ENCODE measurements at places on chromosomes 7 and 10.

DNA sequence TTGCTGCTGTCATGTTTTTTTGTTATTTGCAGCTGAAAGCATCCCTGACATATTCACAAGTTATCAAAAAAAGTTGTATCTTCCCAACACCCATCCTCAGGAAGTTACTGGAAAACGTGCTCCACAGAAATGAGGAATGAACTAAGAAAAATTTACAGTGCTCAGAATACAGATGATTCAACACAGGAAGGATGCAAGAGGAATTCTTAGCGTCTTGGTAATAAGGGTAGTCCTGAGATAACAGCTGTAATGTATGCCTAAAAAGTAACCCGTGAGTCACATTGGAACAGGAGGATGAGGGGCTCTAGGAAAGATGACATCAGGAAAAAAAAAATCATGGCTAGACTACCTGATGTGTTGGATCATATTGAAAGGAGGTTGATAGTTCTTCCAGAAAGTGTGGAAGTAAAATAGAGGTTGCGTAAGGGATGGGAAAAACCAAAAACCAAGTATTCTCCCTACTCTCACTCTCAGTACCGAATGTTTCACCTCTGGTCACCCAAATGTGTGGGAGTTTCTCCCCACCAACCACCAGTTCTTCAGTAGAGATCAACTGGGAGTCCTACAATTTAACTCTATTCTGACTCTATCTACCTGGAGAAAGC, 3.9 kb downstream of the ADAM12 start:
- peak; percentile 44 for DNase-seq

- no peak for DNase-seq
These were observed 167.7 kb downstream of the NSUN6 start for GRCh38 chr10:18483516-18484186.

- DNase-seq, result no peak
These were observed 36.5 kb upstream of the ECHDC3 start for GRCh38 chr10:11705722-11706121.

DNA sequence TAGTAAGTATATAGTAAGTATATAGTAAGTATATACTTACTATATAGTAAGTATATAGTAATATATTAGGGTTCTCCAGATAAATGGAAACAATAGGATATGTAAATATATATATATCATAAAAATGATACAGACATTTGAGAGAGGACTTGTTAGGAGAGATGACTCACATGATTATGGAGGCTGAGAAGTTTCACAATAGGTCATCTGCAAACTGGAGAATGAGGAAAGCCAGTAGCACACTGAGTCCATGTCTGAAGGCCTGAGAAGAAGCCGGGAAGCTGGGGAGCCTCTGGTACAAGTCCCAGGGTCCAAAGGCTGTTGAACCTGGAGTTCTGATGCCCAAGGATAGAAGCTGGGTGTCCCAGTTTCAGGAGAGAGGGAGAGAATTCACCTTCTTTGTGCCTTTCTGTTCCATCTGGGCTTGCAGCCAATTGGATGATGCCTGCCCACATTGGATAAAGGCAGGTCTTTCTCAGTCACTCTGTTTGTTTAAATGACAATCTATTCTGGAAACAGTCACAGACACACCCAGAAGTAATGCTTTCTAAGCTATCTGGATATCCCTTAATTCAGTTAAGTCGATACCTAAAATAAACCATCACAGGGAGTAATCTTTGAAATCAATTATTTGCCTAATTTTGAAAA, 205.5 kb upstream of the CDC14C start:
- DNase-seq, result no peak

GRCh38 chr7:50268223-50268622, 36.3 kb upstream of the IKZF1 start:
- no peak for DNase-seq

DNA sequence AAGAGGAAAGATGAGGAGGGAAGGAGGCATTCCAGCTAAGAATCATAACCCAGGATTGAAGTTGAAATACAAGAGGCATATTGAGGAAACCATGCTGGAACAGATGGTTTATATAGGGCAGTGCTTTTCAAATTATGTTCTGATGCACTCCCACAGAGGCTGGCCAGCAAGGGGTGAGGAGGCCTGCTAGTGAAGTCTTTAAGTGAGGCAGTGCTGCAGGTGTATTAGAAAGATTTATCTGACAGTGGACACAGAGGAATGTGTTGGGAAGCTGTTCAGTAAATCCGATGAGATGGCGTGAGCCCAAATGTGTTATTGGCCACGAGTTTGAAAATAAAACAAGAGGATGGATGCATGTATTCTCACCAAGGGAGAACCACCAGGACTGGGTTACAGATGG, 28.6 kb downstream of the REEP3 start:
- no peak for DNase-seq

DNA sequence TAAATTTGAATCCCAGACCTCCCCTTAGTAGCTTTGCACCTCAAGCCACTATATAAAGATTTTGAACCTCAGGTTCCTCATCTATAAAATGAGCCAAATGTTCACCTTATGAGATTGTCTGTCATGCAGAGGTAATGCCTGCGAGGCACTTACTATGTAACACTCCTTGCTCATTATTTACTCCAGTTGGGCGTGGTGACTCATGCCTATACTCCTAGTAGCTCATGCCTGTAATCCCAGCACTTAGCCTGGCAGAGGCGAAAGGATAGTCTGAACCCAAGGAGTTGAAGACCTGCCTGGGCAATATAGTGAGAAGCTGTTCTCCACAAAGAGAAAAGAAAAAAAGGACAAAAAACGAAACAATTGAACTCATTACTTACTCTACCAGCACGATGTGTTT, 82.2 kb downstream of the MDFIC start:
- DNase-seq, result no peak

- DNase-seq, result no peak
These were observed 896.0 kb downstream of the LRMDA start for GRCh38 chr10:76327441-76327840.

DNA sequence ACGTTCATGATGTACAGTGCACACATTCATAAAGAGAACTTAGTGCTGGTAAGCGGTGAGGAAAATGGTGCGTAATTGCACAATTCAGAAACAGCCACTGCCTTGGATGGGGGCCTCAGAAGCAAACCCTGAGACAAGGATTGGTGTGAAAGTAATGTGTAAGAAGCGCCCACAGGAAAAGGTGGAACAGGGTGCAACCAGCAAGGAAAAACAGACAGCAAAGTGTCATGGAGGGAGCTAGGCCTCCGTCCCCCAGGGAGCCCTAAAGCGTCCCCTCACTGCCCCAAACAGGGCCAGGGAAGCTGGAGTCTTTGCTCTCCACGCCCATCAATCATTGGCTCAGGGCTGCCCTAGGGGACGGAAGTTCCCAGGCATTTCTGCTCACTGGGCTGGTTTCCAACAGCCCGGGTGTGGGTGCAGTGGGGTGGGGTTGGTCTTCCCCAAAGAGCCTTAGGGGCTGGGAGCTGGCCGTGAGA, 9.6 kb upstream of the C10orf105 start:
- peak; percentile 29 for DNase-seq

- no peak for DNase-seq
These were observed 33.4 kb upstream of the PFKP start for GRCh38 chr10:3033925-3034324.

DNA sequence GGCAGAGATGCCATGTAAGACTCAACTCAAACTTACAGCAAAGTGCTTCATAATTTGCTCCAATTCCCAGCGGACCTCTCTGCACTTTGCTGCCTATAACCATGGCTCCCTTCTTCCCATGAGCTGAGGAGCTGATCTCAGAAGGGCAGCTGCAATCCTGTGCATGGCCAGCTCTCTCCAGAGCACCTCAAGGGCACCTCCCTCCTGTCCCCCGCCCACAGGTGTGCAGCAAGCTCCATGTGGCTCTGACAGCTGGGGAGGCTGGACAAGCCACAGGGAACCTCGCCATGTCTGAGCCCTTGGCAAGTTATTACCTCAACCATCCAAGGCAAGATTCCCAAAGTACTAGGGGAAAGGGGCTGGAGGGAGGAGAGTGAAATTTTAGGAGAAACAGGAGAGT, 61.1 kb upstream of the DDC start:
- DNase-seq, result no peak

- no peak for DNase-seq
These were observed 2.0 kb downstream of the MTPN start for GRCh38 chr7:135975166-135975565.

DNA sequence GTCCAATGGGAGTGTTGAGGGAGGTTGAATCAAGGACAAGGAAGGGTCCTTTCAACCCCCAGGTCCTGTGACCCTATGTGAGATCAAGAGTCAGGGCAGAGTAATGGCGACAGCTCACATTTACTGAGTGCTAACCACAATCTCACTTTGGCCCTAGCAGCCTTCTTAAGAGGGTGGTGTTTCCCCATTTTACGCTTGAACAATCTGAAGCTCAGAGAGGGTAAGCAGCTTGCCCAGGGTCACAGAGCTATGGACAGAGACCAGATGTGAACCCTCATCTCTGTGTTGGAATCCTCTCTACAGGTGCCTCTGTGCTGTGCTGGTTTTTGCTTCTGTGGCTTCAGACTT, 102.0 kb downstream of the GRK5 start:
- DNase-seq, result no peak

DNA sequence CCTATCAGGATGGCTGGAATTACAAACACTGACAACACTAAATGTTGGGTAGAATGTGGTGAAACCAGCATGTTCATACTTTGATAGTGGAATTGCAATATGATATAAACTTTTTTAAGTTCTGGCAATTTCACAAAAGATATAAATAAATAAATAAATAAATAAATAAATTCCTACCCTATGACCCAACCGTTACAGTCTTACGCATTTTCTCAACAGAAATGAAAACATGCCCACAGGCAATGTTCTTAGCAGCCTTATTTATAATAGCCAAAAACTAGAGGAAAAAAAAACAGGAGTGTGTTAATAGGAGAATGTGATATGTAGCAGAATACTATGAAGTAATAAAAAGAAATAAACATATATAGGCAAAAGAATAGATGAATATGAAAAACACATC, 318.9 kb downstream of the IPMK start:
- no peak for DNase-seq

GRCh38 chr7:150826061-150826849, 25.7 kb downstream of the TMEM176A start:
- DNase-seq, result no peak

- peak; percentile 58 for DNase-seq
These were observed 43.9 kb upstream of the GRB10 start for GRCh38 chr7:50826371-50827172.

- DNase-seq, result no peak
These were observed 5.6 kb upstream of the MEST start for GRCh38 chr7:130486114-130486953.

DNA sequence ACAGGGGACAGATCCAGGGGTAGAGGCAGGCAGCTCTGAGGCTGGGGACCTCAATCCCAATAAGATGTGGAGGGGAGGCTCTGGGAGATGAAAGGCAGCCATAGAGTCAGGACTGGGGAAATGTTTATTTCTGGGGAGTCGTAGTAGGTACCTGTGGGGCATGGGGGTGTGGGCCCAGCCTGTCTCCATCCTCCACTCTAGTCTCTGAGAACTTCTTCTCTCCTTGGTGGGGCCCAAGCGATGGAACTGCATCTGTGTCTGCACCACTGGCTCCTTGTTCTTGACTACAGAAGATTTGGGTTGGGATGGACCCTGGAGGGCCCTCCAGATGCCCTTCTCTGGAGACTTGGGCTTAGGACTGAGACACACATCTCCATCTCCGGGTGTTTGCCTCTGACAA, 953.9 kb upstream of the ZNF722 start:
- DNase-seq, result no peak

DNA sequence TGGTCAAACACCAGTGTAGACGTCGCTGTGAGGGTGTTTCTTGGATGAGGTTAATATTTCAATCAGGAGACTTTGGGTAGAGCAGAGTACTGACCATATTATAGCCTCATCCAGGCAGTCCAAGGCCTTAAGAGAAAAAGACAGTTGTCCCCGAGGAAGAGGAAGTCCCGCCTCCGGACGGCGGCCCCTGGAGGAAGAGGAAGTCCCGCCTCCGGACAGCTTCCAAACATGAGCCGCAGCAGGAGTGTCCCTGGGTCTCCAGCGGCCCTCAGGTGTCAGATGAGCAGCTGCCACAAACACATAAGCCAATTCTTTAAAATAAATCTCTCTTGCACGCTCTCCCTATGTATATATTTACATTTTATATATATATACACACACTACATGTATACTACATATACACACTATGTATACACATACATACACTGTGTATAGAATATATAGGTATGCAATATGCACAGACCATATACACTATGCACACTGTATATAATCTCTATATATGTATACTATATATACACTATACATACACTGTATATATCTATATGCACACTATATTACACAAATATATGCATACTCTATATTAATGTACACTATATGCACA, 37.5 kb downstream of the PWWP2B start:
- DNase-seq, result no peak

GRCh38 chr7:51995596-51996179, 679.1 kb upstream of the COBL start:
- no peak for DNase-seq

DNA sequence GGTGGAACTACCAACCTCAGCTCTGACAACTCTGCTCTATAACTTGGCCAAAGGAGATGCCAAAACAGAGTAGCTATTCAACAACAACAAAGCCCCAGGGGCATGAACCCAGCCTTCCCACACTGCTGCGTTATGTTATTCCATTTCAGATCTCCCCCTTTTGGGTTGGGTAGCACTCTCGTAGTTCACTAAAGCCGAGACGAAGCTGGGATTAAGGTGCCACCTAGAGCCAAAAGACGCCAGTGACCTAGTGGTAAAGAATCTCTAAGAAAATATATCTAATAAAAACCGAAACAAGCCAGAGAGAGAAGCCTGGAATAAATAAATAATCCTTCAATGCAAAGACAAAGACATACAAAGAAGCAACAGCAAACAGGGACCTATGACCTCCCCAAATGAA, 217.3 kb downstream of the HERPUD2 start:
- DNase-seq, result no peak

DNA sequence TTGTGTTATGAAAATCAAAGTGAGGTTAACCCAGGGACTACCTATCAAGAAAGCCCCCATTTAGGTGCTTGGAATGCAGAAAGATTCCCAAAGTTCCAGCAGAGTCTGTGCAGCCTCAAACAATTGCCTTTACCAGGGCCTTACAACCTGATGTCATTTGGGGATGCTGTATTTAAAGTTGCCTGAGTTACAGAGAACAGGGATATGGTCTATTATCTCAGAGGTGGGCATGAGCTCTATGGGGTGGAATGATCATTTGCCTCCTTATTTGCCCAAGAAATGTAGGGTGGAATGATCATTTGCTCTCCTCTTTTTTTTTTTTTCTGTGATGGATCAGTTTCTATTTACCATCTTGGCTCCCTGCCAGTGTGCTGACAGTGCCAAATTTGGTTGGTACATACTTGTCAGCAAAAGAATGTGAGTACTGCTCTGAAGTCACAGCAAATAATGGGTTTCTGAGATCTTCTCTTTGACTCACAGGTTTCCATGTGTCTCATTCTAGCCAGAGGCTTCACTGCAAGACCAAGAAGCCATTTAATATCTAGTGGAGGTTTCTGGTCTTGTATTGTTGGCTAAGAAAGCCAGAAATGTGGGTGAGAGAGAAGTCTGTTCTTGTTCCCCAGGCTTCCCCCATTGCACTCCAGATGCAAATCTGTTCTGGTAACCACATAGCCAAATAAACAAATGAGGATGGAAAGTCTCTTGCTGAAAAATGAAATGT, 45.5 kb upstream of the ZNRF2 start:
- DNase-seq, result peak; percentile 66
